ENCODE measurements at places on chromosomes 4 and X. TPM values are rescaled to one million over a fixed set of nuclear protein-coding genes. Genes with fewer than 3 reads are reported as not detected.

- no peak for DNase-seq
Measured at GRCh38 chr4:133584714-133585113, 435.6 kb downstream of the PCDH10 start.

GRCh38 chr4:23788460-23788859 is 101.4 kb downstream of the PPARGC1A start:
- DNase-seq = no peak

DNA sequence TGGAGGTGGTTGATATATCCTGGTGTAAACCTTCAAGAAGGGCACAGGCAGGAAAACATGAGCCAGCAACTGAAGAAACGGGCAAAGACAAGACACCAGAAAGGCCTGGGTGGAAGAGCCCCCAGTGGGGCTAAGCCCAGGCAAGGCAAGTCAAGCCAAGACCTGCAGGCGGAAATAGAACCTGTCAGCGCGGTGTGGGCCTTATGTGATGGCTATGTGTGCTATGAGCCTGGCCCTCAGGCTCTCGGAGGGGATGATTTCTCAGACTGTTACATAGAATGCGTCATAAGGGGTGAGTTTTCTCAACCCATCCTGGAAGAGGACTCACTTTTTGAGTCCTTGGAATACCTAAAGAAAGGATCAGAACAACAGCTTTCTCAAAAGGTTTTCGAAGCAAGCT is 7.2 kb downstream of the ZFP42 start:
- no peak for DNase-seq

DNA sequence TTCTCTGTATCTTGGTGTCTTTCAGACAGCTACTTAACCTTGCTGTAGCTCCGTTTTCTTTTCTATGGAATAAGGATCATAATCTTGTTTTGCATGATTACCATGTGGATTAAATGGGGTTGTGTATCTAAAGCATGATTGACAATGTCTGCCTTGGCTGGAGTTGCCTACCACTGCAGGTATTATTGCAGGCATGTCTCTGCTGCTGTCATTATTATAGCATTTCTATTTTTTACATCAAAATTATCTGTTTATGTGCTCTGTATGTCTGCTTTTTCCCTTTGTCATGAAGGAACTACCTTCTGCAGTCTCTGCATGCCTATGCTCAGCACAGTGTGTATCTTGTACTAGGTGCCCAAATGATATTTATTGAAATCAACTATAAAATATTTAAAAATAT is 95.9 kb upstream of the TAPT1 start:
- DNase-seq = no peak

DNA sequence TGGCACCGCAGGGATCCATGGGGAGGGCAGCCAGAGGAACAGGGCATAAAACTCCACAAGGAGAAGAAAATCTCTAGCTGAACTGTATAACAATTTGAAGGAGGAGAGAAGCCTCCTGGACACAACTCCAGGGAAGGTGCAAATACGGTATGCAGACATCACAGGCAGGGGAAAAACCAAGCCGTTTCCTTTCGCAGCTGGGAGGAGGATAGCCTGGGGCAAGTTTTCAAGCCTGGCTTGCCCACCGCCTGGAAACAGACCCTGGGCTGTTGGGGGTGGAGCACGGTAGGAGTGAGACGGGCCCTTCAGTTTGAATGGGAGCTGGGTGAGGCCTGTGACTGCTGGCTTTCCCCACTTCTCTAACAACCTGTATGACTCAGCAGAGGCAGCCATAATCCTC is 43.4 kb upstream of the TAF9B start:
- no peak for DNase-seq

- no peak for DNase-seq
Measured at GRCh38 chr4:74123065-74123728, 24.2 kb upstream of the CXCL2 start.

DNA sequence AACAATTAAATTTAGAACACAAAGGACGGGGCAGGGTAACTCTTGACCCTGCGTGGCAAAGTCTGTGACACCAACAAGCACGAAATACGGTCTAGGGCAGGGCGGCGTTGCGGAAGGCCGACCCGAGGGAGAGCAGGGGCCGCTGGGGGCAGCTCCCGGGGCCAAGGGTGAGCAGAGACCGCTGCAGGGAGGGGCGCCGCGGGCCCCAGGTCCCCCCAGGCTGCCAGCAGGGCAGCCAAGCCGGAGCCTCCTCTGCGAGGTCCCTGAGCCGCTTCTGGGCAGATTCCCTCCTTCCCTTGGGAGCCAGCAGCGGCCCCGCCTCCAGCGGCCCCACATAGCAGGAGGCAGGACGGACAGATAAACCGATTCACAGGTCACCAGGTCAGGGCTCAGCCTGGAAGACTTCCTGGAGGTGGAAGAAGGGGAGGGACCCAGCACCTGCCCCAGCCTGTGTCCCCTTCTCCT is 90.2 kb downstream of the FAM53A start:
- no peak for DNase-seq

GRCh38 chrX:11944501-11944900 is 186.5 kb downstream of the MSL3 start:
- no peak for DNase-seq

- DNase-seq = no peak
Measured at GRCh38 chrX:155313766-155314165, 20.6 kb downstream of the CLIC2 start.

DNA sequence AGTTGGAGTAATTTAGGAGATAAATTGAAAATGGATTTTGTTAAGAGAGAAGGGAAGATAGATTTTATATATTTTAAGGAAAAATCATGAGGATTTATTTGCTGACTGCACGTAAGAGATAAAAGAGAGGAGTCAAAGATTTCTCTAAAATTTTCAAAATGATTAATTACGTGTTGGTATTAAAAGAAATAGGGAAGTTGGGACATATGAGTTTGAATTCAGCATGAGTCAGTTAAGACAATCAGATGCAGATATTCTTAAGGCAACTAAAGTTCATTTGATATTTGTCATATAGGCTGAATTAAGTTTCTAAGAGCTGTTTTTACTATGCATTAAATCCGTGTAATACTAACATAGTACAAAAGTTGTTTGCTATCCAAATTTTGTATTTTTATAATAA is 46.9 kb downstream of the TET2 start:
- DNase-seq = no peak

GRCh38 chrX:150779385-150779784 is 86.2 kb downstream of the MTMR1 start:
- DNase-seq = no peak

DNA sequence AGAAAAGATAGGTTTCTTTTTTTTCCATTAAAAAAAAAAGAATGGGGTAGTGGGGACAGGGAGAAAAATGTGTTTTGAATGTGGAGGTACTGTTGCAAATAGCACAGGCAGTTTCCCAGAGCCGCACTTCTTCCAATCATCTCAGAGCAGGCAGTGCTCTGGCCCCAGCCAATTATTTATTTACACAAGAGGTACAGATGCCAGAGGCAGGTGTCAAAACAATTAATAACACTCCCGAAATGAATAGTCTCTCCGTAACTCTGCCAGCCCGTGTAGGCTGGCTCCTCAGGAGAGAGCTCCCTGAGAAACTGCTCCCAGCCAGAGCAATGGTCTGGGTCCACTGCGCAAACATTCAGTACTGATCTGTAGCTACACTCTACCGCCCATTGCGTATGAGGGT is 130.8 kb upstream of the IL1RAPL2 start:
- no peak for DNase-seq

DNA sequence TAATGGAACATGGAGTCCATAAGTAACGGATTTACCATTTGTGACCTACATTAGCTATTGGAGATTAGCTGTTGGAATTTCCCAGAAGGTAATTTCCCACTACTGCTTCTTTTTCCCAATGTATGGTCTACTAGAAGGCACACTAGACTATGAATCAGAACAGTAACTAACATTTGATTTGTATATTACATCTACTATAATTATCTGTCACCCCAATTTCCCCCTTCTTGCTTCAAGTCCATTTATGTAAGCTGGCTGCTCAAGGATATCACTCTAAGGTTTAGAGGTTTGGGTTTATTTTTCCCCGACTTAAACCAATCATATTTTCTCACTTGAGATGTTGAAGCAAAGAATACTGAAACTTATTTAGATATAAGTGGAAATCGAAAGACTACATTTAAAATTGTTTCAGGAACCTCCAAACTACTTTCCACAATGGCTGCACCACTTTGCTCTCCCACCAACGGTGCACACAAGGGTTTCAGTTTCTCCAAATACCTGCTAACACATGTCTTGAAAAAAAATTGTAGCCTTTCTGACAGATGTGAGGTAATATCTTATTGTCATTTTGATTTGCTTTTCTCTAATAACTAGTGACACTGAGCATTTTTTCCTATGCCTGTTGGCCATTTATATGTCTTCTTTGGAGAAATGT is 33.3 kb upstream of the H2AZ1 start:
- no peak for DNase-seq

DNA sequence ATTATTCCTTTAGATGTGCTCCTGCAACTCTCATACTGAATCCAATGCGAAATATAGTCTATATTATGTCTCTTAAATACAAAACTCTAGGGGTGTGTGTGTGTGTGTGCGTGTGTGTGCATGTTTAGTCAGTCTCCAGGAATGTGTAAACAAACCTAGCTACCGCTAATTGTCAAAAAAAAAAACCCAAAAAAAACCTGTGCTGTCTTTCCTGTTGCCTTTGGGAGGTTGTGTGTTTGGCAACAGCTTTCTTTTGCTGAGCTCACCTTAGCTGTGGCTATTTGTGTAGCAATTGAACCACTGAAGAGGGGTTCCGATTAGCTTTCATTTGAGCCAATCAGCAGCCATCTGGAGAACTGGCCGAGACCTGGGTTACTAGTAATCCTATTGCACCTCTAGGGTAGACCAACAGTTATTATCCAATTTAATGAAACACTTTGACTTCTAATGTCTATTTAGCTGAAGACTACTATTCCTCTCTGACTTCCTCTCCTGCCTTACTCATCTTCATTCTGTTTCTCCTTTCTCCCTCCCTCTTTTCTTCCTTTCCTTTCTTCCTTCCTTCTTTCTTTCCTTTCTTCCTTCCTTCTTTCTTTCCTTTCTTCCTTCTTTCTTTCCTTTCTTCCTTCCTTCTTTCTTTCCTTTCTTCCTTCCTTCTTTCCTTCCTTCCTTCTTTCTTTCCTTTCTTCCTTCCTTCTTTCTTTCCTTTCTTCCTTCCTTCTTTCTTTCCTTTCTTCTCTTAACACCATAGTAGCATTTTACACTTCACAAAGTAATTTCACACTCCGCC is 471.1 kb downstream of the GBA3 start:
- DNase-seq = no peak

GRCh38 chrX:10387011-10387410 is 230.2 kb downstream of the CLCN4 start:
- no peak for DNase-seq

- peak; percentile 72 for DNase-seq
Measured at GRCh38 chrX:2398064-2398656, 102.6 kb downstream of the DHRSX start.

DNA sequence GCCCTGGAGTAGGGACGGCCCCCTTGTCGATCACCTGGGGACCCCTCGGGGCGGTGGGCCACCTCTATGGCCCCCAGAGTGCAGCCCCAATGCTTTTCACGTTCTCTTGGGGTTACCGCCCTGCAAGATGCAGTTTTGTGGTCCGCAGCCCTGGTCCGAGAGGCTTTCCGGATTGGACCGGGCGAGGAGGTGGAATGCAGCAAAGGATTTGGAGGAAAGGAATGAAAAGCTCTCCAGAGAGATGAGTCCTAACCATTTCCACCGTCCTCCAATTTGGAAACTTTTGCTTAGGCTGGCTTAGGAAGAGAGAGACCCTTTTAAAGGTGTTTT is 601 bp downstream of the SLC25A43 start:
- DNase-seq = no peak

DNA sequence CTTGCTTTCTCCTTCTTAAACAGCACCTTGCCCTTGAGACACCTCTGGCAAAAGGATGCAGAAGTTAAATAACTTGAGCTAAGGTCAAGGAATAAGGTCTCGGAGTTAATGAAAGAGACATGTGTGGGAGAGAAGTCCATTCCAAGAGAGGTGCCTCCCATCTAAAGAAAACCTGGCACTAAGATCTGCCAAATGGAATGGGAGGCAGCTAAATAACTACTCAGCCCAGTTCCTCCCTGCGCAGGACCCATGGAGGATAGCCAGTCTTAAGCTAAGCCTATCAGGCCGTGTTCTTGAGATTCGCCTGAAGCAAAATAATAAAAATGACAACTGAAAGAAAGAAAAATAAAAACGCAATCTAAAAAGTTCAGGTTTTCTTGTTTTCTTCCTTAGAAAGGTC is 20.7 kb upstream of the ELF4 start:
- no peak for DNase-seq

- no peak for DNase-seq
Measured at GRCh38 chr4:107027379-107027778, 8.7 kb downstream of the DKK2 start.

- DNase-seq = no peak
Measured at GRCh38 chr4:39464886-39465501, 6.1 kb downstream of the LIAS start.

DNA sequence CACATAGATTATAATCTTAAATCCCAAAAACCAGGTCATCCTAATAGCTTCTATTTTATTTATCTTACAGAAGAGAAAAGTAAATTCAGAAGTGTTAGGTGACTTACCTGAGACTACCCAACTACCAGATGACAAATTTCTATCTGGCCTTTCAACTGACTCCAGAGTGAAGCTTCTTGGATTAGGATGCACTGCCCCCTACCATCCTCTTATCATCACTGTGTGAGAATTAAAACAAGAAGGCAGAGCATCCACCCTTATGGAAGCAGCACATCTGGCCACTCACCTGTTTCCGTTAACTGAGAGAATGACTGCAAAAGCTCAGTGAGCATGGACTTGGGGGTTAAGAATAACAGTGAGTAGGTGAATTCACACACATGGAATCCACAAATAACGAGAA is 502.6 kb upstream of the TECRL start:
- DNase-seq = no peak

GRCh38 chrX:8520178-8520577 is 55.5 kb downstream of the VCX3B start:
- DNase-seq = no peak

GRCh38 chr4:108906006-108906405 is 143.2 kb upstream of the ETNPPL start:
- DNase-seq = no peak

DNA sequence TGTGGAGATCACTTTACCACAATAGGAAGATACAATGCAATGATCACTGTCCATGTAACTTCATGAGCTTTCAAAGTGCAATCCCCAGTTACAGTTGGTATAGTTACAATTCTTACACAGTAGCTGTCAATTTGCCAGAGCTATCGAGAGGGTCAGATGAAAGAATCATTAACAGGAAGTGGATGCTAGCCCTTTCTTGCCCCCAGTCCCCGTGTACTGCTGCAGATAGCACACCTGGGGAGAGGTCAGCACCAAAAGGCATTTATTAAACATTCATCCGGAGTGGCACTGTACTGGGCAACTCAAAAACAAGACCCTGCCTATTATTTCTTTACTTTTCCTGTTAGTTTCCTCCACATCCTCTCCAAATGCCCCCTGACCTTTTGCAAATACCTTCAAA is 47.7 kb downstream of the SOD3 start:
- DNase-seq = no peak

GRCh38 chr4:42391981-42392380 is 5.3 kb upstream of the SHISA3 start:
- no peak for DNase-seq

Gene PNMA3
- total RNA-seq = 0.22 TPM

Gene ZFP42
- total RNA-seq = not detected

Gene VBP1
- total RNA-seq = 32.3 TPM

Gene FAM156A
- total RNA-seq = 31.8 TPM

Gene TAF9B
- total RNA-seq = 15.3 TPM

Gene CCDC120
- total RNA-seq = 4.0 TPM

Gene CPEB2
- total RNA-seq = 23.1 TPM

Gene MAGEE1
- 1.2 TPM for total RNA-seq

Gene PRR32
- total RNA-seq = not detected
